ENCODE measurements at places on chromosomes 5 and 9.

DNA sequence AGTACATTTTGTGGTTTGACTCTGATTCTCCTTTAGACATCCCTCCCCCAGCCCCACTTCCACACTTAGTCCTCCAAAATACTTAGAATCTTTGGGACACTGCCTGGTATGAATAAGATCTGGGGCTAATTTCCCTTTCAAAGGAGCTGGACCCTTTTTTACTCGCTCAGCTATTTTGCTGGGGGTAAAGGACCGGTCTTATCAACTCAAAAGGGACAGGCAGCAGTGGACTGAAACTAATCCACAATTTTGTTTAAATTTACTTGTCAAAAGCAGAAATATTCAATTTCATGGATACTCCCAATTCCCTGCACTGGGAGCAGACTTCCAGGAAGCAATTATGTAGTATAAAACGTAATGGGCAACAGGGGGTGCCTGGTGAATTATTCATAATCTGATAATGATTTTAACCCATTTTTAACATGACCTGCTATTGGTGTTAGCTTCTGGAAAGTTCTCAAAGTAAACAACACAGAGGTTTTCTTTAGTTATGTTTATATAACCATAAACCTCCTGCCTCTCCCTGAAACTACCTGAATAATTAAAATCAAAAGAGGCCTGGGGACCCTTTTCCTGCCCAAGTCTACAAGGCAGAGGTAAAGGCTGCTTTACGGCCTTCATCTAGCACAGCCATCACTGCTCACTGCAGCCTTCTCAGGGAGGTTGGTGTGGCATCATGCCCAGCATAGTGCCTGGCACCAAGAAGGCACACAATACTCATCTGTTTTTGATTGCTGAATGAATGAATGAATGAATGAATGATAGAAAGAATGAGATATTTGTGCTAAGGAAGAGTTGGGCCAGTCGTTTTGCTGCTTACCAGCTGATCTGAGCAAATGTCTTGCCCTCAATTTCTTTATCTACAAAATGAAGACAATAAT is 44.2 kb upstream of the GNPDA1 start:
- no peak for DNase-seq

DNA sequence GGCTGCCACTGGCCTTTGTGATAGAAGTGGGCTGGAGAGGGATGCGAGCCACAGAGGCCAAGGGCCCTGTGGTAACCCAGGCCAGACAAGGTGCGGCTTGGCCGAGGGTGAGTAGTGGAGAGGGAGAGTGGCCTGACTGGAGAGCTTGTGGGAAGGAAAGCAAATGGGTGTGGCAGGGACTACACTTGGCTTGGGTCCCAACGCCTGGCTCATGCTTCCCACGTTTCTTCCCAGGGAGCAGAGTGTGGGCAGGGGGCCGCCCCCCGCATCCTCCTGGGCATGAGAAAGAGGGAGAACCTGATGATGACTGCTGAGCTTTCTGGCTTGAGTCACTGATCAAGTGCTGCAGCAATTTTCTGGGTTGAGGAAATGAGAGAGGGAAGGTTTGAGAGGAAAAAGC is 95.7 kb downstream of the ANKH start:
- peak; percentile 3 for DNase-seq

DNA sequence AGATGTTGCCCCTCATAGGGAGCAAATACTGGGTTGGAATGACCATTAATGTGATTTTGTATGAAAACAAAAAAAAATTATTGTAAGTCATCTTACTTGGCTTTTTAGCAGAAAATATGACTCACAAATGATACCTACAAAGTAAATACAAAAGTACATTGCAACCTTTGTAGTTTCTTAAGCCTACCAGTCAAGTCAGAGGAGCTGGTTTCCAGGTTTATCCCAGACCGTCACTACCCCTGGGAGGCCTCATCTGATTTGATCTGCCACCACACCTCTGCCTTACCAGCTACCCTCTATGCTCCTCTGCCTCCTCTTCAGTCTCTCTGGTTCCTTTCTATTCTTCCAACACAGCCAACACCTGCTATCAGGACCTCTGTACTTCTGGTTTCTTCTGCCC is 349.9 kb upstream of the CCNH start:
- no peak for DNase-seq

- DNase-seq: no peak
Observed at GRCh38 chr5:39361306-39361705, 3.0 kb downstream of the C9 start.

DNA sequence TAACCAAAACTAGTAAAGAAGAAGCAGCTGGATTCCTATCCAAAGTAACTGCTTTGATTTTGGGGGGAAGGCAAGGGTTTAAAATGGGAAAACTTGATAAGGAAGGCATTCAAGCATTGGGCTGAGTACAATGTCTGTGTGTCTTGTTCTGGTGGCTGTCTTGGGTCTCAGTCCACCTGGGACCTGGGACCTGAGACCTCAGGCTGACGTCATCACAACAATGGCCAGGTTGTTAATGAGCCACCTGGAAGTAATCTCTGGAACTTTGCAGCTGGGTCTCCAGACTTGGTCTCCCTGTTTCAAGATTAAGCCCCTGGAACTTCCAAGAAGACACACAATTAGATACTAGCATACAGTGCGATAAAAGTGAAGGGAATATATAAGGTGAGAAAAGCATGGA is 157.5 kb downstream of the PIK3R1 start:
- DNase-seq: no peak

DNA sequence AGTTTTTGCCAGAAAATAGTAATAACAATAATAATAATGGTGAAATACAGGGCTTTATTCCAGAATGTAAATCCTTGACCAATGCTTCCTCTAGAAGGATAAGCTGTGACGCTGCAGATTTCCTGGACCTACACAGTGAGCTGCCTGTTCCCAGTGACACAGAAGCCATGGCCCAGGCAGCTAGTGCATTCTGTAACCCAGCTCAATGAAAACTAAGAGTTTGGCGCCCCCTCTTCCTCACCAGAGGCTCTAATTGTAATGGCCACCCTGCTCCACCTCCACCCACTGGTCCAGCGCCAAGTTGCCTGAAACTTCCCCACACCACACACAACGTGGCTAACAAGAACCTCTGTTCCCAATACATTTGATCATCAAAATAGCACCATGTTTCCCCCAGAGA is 248.1 kb downstream of the CETN3 start:
- peak; percentile 64 for DNase-seq

- no peak for DNase-seq
Observed at GRCh38 chr5:139854029-139854605, 58.5 kb downstream of the PSD2 start.

DNA sequence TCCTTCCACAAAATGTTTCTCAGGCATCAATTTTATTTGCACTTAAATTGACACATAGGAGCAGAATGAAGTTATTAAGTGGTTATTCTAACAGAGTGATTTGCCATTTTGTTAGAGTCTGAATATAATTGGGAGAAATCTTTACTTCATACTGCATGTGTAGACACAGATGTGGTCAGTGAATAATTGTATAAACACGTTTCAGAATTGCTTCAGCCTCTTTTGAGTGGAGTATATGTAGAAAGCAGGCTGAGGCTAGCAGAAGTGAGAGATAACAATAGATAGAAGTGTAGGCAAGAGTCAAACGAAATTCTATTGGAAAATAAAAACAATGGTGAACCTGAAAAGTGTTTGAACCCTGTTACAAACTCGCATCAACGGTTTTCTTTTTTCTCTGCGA is 270.7 kb downstream of the TMEM167A start:
- peak; percentile 33 for DNase-seq

DNA sequence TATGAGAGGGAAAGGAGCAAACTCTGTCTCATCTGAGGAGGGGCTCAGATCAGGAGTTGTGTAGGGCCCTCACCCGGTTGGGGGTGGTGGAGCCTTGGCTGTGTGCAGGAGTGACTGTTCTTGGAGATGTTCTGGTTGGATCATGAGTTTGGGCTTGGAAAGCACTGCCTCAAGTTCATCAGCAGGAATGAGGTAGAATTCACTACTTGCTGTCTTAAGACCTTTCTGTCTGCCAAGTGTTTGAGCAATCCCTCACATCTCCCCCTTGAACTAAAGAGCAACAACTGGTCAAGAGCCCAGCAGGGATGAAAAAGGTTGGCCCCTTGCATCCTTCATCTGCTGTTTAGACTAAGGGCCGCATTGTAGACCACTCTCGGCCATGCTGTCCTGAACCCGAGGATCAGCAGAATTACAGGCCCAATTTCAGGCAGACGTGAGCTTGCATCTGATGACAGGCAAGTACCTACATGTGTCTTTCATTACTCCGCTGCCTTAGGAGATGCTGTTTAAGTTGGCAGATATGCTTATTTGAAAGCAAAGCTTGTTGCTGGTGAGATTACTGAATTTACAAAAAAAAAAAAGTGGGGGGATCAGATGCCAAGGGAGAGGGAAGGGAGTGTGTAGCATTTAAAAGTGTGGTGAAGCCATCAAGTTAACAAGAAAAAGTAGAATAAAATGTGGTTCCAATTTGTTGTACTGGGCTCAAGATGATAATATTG is 36.4 kb downstream of the PIK3R1 start:
- DNase-seq: peak; percentile 78

- peak; percentile 28 for DNase-seq
Observed at GRCh38 chr5:134101686-134102439, 12.6 kb upstream of the TCF7 start.

DNA sequence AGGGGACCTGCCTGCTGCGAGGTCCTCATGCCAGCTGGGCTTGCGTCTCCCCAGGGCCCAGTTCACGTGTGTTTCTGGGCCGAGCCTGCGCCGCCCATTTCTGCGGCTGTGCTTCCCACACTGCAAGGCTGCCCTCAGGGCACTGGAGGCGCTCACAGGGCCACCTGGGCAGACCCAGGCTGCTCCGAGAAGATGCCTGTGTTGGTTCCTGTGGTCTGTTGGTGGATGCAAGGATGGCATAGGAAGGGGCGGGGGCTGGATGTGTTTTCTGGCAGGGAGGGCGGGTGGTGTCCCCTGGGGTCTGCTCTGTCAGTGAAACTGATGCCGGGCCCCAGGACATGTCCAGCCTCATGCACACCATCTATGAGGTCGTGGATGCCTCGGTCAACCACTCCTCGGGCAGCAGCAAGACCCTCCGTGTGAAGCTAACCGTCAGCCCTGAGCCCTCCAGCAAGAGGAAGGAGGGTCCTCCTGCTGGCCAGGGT is 25.9 kb downstream of the NKD2 start:
- no peak for DNase-seq

- no peak for DNase-seq
Observed at GRCh38 chr9:116380496-116380995, 227.0 kb downstream of the PAPPA start.

GRCh38 chr5:78586251-78586650 is 62.3 kb downstream of the LHFPL2 start:
- DNase-seq: peak; percentile 98

- DNase-seq: peak; percentile 79
Observed at GRCh38 chr5:56415356-56415765, 182.2 kb upstream of the ANKRD55 start.

- DNase-seq: no peak
Observed at GRCh38 chr5:98898743-98899142, 30.1 kb downstream of the CHD1 start.

GRCh38 chr9:93081931-93082330 is 14.1 kb upstream of the CARD19 start:
- DNase-seq: peak; percentile 59

DNA sequence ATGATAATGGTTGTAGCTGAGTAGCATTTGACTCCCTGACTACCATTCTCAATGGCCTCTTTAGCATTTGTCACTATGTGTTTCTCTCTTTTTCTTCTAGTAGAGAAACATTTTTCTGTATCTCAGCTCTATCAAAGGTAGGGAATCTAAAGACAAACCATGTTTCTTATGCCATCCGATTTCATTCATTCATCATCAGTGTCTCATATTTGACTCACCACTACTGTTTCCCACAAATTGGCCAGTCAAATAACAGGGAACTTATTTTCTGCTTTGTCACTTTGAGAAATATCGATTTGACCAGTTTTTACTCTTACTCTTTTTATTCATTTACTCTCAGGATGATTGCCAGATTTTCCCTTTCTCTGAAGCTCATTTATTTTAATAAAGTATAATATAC is 282.3 kb downstream of the TMEM167A start:
- no peak for DNase-seq
